ENCODE measurements at places on chromosomes 5 and 9. TPM values are rescaled to one million over a fixed set of nuclear protein-coding genes. Genes with fewer than 3 reads are reported as not detected.
A peak's percentile ranks its signal among the peaks of the same experiment; 100 is the strongest.

Gene GFI1B
- total RNA-seq, result not detected

DNA sequence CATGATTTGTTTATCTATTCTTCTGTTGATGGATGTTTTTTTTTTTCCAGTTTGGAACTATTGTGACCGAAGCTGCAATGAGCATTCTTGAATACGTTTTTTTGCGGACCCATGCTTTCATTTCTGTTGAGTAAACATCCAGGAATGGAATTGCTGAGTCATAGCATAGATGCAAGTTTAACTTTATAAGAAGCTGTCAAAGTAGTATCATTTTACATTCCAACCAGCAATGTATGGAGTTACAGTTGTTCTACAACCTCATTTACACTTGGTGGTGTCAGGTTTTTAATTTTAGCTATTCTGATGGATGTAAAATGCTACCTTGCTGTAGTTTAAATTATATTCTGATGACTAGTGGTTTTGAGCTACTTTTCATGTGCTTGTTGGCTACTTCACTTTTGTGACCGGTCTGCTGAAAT, 49.0 kb downstream of the NPR3 start:
- DNase-seq, result peak; percentile 96

Gene SPATA31A7
- not detected for total RNA-seq

GRCh38 chr5:120988491-120988890, 524.4 kb downstream of the PRR16 start:
- no peak for DNase-seq

DNA sequence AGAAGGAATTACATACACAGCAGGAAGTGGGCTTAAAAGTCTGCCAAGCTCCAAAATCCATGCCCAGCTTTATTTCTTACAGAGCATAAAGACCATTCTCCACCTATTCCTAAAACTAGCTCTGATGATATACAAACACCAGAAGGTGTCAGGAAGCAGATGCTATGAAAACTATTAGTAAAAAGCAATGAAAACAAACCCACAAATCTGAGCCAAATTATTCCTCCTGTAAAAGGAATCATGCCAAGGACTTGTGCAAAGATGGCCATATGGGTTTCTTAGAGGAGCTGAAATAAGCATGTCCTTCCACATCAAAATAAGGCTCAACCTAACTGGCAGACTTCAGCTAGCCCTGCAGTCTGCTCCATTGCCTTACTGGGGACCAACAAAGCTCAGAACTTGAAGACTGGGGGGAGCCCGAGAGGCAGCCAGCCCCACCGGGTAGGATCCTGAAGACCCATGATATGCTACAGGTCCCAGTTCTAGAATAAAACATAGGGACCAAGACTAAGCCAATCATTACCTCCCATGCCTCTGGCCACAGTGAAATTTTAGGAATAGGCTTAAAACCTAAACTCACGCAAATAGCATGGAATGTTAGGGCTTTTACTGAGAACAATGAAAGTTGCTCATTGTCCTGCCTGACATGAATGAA, 42.8 kb upstream of the GABRP start:
- DNase-seq, result no peak

Gene CCL28
- total RNA-seq, result not detected

DNA sequence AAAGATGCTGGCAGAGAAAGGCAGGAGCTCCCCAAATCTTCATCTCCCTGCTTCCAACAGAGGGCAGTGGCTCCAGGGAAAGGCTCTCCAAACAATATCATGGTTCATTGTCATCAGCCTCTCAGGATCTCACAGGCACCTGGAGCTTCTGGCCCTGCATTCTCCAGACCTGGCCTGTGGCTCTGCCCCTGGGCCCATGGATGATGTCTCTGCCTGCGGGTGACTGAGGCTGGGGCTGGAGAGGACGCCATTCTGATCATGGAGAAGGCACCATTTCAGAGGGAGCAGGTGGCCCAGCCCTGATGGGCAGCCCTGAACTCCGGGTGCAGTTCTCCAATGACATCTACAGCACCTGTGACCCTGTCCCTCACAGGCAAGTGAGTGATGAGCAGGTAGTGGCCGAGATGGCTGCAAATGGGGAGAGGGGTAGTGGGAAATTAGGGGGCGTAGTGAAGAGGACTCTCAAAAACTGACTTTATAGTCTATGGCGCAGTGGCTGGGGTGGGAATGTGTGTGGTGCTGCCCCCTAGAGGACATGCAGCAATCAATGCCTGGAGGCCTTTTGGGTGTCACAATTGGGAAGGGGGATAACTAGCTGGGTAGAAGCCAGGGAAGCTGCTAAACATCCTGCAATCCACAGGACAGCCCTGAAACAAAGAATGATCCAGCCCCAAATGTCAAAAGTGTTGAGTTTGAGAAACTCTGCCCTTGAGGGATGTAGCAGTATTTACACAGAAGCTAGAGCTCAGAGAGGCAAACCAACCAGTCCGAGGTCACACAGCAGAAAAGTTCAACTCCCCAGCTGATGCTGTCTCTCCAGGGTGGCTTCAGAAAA, 3.2 kb downstream of the SH3PXD2B start:
- DNase-seq, result no peak

- DNase-seq, result no peak
These were observed 234.3 kb downstream of the CHSY3 start for GRCh38 chr5:130138406-130139045.

DNA sequence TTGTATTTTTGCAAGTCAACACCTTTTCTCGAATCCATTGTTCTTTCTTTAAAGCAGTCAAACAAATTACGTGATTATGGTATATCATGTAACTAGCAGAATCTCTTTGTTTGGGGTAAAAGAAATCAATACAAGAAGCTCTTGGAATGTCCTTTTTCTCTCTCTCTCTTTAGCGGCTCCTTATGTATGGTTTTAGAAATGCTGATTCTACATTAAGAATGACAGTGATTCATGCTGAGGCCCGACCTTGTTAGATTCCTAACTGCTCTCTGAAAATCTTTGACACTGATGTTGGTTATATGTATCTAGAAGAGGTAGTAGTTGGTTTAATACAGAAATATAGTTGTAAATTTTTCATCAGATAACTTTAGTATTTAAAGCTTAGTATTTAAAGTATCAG, 76.4 kb downstream of the SNX24 start:
- no peak for DNase-seq

Gene FOXD4L5
- total RNA-seq, result not detected

DNA sequence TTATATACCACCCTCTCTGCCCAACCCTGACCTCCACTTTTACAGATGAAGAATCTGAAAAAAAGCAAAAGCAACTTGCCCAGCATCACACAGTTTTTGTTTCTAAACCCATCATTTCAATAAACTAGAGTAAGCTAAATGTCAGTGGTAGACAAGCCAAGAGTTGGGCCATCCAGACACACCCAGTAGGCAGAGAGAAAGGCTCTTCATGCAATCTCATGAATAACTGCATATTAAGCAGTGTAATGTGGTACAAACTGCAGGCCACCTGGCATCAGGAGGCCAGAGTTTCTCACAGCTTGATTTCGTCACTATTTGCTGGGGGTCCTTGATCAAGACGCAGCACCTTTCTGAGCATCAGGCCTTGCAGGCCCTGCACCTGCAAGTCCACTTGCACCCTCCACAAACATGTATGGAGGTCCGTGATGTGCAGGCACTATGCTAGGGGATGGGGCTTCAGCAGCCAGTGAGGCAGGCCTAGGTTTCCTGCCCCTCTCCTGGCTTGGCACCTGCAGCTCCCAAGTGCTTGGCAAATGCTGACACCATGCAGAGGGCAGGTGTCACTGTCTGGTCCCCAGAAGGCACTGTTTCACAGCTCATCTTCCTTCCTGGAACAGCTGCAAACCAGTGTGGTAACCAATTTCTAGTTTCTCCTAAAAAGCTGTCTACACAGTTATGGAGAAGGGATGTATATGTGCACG, 29.8 kb downstream of the ADAM19 start:
- no peak for DNase-seq

DNA sequence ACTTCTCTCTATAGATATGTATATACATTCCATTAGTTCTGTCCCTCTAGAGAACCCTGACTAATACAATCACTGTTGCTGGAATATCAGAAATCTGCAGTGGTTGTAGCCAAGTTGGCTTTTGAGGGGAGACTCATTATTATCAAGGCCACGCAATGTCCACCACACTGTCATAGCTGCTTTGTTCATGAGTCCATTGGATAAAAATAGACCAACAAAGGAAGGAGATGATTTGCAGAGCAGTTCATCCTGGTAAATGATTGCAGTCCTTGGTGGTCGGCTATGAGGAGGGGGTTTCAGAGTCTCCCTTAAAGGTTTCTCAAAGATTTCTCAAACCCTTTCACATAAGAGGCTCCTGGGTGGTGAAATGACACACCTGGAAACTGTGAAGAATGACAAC, 192.8 kb upstream of the ANKH start:
- no peak for DNase-seq

Gene RPS23
- total RNA-seq, result 6,471 TPM

Gene REEP2
- 2.1 TPM for total RNA-seq

DNA sequence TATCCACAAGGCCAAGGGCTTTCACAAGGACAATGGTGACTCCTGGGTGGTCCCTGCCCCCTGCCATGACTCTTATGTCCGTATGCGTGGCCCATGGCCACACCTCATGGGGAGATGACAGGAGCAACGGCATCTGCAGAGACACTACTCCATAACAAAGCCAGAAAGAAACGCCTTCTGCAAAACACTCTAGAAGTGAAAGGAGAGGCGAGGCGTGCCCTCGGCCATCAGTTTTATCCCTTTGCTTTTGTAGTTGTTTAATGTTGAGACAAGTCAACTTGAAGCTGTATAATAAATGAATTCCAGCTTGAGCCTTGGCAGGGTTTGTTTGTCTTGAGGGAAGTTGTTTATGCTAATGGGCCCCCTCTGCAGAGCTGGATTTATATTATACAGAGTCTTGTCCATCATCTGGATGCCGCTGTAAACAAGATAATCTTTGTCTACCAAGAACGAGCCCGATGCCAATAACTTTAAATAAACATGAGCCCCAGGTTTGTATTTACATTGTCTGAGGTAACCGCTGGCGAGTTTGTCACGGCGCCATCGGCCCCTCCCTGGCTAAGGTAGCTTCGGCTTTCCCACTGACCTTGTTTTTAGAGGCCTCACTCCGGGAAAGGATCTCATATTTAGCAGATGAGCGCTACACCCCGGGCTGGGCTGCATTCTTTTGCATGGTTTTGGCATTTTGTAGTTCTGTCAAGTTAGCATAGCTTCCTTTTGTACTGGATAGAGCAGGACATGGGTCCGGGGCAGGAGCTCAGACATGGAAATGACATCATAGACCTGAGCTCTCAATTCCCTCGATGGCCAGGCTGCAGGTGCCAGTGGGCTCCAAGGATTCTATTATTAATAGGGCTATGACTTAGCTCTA, 165.3 kb downstream of the ERCC6L2 start:
- peak; percentile 93 for DNase-seq

Gene ENTPD2
- total RNA-seq, result not detected

Gene ATG10
- total RNA-seq, result 5.8 TPM

- DNase-seq, result no peak
These were observed 13.6 kb upstream of the ADAMTS12 start for GRCh38 chr5:33905381-33905780.

DNA sequence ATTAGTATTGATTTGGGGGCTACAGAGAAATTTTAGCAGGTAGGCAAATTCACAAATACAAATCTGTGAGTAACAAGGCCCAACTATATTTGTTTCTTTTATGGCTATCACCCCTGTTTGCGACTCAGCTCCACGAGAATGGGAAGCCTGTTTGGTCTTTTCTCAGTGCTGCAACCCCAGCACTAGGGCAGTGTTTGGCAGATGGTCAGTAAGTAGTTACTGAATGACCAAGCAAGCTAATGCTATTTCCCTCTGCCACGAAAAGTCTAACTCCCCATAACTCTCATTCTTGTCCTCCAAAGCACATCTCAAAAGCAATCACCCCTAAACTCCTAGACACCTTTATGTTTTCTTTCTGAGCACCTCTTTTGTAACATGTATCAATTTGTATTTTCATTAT, 245.6 kb downstream of the DNAH5 start:
- no peak for DNase-seq

Gene IL9
- total RNA-seq, result not detected

DNA sequence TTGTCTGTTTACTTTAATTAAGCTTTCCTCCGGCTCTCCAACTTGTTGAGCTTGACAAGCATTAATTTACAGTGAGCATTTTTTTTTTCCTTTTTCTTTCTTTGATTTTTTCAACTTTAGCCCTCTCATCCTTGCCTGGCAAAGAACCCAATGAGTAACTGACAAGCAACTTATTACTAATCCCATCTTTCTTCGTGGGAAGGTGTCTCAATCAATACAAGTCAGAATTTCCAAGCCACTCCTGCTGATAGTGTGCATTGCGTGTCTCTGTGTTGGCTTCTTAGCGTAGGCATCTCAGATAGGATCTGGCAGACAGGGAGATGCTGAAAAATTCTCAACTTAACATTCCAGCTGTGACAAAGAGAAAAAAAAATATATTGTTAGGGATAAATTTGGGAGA, 527.7 kb upstream of the WWC1 start:
- no peak for DNase-seq

- DNase-seq, result no peak
These were observed 196.2 kb downstream of the DEPDC1B start for GRCh38 chr5:60503771-60504170.

GRCh38 chr5:160747987-160748386, 104.0 kb downstream of the ATP10B start:
- DNase-seq, result no peak

DNA sequence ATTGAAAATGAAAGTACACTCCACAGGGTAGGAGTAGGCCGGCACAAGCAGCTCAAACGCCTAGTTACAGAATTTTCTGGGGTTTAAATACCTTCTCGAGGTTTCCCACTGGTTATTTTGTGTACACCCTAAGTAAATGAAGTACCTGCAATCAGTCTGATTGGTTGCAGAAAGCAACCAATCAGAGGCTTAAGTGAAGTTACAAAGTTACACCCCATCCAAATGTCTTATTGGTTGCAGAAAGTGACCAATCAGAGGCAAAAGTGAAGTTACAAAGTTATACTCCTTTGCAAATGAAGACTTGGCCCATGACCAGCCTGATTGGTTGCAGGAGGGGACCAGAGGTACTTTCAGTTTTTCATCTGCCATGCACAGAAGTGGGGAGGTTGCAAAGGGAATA, 33.2 kb upstream of the ERAP2 start:
- DNase-seq, result peak; percentile 51

DNA sequence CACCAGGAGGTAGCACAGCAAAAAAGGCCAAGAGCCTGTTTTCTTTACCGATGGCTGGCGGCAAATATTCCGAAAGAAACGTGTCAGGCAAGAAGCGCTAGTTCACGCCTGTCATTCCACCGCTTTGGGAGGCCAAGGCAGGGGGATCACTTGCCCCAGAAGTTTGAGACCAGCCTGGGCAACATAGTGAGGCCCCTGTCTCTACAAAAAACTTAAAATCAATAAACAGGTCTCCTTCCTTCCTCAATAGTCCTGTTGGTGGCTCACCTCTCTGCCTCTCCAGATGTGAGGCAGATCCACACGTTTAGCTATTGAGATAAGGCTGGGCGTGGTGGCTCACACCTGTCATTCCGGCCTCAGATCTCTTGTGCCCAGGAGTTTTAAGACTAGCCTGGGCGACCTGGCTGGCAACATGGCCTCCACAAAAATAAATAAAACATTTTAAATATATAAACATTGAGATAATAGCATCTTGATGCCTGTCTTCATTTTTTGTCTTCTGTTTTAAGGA, 1.3 kb upstream of the TMEM250 start:
- no peak for DNase-seq
